ENCODE measurements at places on chromosomes 12 and 14.

GRCh38 chr14:22887260-22887989, 4.4 kb downstream of the REM2 start:
- DNase-seq: peak; percentile 15

DNA sequence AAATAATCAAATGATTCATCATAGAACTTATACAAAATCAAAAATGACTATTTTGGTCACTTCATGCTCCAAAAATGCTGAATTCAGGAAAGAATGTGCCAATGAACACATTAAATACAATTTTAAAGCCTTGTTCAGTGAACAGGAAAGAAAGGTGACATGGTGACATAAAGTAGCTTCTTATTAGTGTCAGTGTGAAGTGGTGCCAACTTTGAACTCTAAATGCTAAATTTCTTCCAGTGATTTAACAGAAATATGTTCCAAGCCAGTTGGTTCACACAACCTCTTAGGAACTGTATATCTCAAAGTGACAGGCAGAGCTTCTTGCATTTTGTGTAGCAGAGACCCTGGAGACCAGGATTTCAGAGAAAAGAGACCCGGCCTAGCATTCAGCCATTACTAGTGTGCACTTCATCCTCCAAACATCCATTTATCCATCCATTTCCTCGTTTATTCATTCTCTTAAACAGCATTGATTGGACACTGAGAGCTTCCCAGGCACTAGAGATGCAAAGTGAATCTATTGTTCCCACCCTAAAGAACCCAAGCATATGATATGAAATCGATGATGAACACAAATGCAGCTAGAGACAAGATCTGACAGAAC, 95.2 kb downstream of the FAR2 start:
- DNase-seq: no peak

DNA sequence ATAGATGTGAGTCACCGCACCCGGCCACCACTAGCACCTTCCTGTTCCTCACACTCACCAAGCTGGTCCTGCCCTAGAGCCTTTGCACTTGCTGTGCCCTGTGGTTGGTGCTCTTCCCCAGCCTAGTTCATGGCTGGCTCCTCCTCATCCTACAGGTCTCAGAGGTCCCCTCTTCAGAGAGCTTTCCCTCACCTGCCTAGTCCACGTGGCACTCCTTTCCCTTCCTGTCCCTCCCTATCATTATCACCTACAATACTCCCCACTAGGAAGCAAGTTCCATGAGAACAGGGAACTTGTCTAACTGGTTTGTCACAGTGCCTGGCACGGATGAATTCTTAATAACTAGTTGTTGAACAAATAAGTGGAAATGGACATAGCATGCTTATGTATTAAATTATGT, 24.0 kb upstream of the TMED10 start:
- DNase-seq: no peak

- DNase-seq: no peak
These were observed 21.0 kb downstream of the C12orf75 start for GRCh38 chr12:105351523-105351922.

GRCh38 chr12:90959538-90960139, 4.7 kb upstream of the CCER1 start:
- no peak for DNase-seq

- no peak for DNase-seq
These were observed 440.3 kb upstream of the RGS6 start for GRCh38 chr14:71491931-71492330.

- DNase-seq: no peak
These were observed 82.0 kb downstream of the MGAT4C start for GRCh38 chr12:86174188-86174587.

DNA sequence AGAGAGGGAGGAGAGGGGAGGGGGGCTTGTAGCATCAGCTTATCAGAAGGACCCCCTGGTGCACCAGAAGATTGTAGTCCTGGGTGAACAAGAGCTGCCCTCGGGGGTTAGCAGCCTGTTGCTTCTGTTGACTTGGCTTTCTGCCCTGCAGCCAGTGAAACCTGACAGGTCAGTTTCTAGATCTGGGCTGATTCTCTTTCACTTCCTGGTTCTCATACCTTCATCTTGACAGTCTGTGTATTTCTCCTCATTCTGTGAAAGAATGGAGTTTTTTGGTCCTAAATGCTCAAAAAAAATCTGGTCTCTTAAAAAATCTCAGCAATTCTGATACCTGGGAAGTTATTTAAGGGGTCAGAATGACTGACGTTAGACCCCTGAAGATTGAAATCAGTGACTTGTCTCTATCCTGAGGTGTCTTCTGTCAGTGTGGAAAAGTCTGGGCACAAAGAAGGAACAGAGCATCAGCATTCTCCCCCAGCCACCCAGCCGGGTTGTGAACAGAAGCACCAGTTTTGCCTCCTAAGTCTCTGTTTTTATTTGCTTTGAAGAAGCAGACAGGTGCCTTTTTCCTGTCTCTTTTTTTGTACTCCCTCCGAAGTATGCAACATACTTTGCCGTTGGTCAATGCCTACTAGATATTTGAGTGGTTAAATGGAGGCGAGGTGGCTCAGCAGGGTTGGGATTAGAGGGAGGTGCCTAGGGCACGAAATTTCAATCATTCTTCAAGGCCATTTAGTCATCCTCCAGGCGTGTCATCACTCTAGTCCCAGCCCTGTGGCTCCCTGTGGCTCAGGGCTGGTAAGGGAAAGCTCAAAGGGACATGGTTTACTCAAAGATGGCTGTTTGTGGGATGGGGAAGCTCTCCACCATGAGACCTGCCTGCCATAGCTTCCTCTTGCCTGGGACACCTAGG, 24.0 kb downstream of the TTC9 start:
- DNase-seq: no peak

GRCh38 chr12:92558806-92559205, 144.0 kb upstream of the PLEKHG7 start:
- DNase-seq: no peak

- DNase-seq: no peak
These were observed 6.7 kb upstream of the SSPN start for GRCh38 chr12:26188641-26189040.

DNA sequence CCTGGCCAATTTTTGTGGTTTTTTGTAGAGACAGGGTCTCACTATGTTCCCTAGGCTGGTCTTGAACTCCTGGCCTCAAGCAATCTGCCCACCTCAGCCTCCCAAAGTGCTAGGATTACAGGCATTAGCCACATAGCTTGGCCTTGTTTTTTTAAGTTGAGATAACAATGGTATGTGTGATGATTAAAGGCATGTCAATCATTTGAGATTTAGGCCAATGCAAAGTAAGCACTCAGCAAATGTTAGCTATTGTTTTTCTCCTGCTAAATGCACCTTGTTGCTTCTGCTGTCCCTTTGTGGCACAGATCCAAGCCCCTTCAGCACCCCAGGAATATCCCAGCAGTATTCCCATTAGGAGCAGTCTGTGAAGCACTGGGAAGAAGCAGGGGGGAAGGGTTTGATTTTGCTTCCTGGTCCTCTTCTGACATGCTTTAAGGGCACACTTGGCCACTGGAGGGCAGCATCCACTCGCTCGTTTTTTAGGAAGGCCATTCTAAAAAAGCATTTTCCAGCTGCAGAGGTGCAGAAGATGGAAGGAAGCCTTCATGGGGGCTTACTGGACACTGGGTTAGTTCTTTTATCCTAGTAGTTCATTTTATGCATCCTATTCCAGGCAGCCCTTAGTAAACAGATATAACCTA, 70.2 kb upstream of the ZFP36L1 start:
- DNase-seq: peak; percentile 81

DNA sequence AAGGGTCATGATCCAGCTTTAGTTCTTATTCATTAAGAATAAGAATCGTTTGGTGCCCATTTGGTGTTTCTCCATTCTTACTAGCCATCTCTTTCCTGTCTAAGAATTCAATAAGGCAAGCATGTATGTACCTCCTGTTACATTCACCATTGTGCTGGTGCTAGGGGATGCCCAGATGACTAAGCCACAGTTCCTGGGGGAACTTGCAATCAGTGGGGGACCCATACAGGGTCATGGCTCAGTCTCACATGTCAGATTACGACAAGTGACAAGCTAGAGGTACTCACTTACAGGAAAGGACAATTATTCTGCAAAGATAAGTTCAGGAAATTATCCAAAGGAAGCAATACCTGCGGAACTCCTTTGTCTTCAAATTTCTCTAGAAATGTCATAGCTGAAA, 125.4 kb downstream of the STXBP6 start:
- no peak for DNase-seq

GRCh38 chr12:90024262-90024661, 315.6 kb upstream of the ATP2B1 start:
- no peak for DNase-seq

GRCh38 chr12:105622846-105623736, 292.6 kb downstream of the C12orf75 start:
- no peak for DNase-seq

DNA sequence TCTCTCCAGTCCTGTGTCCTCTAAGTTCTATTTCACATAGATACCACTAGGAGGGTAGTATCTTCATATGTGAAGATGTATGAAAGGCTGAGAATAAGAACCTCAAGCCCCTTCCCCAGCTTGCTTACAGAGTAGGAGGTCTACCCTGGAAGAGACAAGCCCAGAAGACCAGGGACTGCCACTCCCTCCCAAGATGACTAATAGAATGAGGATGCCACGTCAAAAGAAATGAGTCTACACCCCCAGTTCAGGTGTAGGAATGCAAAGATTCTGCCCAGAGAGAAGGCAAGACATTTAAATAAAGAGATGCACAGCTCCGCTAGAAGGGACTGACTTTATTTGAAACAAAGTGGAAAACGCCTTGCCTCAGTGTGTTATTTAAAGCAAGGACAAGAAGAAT, 1006.0 kb upstream of the USP15 start:
- DNase-seq: no peak

DNA sequence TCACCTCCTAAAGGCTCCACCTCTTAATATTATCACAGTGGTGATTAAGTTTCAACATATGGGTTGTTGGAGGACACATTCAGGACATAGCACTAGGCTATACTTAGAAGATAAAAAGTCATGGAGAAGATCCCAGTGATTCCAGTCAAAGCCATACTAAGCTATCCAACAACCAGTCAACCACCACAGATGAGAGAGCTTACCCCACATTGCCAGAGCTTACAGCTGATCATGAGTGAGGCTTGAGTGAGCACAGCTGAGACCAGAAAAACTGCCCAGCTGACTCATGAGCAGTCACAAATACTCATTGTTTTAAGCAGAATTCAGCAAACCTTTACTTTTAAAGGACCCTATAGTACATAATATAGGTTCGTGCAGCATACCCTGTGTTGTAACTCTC, 85.1 kb downstream of the DRAM1 start:
- no peak for DNase-seq

DNA sequence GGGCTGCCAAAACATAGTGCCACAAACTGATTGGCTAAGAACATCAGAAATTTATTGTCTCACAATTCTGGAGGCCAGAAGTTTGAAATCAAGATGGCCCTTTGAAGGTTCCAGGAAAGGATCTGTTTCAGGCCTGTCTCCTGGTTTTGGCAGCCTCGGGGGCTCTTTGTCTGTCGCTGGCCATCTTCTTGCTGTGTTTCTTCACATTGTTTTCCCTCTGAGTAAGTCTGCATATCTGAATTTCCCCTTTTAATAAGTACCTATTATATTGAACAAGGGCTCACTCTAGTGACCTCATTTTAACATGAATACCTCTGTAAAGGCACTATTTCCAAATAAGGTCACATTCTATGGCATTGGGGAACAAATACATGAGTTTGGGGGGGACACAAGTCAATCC, 467.1 kb upstream of the MGAT4C start:
- DNase-seq: no peak

GRCh38 chr12:29104516-29104915, 44.6 kb upstream of the FAR2 start:
- no peak for DNase-seq

DNA sequence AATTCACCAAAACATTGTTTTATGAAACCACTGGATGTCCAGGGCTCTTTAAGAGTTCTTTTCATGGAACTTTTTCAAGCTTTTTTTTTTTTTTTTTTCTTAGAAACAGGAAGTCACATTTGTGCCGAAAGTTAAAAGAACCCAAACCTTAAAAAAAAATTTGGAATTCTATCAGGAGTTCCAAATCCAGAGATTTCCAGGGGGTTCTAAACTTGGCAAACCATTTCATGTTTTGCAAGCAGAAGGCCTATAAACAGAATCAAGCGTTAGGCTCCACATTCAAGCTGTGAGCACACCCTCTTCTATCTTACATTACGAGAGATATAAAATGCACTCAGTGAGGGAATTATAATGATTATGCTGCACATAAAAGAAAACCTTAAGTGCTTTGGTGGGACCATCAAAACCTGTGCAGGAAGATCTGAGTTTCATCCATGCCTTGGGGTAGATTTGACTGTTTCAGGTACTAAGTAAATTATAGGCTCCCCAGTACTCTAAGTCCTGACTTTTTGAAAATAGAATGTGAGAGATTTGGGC, 154.8 kb upstream of the FAR2 start:
- DNase-seq: no peak

DNA sequence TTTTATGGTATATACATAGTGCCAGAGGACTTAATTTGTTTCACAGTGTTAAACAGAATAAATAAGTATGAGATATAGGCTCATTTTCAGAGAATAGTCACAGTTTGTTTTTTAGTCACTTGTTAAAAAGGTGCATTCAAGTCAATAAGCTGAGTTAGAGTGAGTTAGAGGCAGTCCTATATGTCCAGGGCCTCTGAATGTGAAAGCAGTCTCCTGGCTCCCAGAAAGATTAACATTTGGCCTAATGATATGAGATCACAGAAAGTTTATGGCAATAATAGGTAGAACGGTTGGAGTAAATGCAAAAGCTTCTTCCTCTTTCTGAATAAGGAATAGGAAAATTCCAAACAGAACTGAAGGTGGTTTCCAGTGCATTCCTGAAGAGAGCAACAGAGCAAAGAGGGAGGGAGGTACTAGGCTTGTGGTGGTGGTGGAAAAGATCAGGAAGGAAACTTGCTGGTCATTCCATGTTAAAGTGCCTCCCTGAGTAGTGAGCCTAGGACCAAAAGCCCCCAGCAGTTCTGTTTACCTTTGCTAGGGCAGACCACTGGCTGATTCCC, 54.4 kb downstream of the SLC38A4 start:
- DNase-seq: no peak

DNA sequence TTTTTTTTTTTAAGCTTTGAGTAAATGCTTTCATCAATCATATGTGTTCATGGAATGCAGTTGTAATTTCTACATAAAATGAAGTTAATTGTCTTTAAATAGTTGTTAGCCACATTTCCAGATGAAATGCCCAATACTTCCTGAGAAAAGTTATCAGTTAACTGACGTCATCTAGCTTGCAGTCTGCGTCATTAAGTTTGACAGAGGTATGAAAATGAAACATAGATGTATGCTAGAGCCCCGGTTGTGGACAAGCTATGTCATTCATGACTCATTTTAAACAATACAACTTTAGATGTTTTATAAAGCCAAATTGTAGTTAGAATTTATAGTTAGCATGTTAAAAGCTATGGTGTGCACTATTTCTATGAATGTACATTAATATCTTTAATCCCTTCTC, 90.7 kb downstream of the PLEKHA5 start:
- DNase-seq: no peak

DNA sequence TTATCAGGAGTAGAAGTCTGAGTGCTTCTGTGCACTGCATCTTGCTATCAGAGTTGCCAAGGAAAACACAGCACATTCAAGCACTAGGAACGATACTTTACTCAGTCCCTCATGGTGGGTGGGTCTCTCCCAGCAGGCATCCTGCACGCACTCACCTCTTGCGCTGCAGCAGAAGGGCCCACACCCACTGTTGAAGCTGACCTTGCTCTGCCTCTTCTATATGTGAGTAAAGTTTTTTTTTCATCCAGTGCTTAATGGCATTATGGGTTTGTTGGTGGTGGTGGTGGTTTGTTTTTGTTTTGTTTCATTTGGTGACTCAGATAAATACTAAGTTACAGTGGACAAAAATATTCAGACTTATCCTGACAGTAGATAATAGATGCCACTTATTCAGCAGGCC, 348.5 kb downstream of the EGLN3 start:
- no peak for DNase-seq
